ENCODE measurements at places on chromosomes 12 and 14.

DNA sequence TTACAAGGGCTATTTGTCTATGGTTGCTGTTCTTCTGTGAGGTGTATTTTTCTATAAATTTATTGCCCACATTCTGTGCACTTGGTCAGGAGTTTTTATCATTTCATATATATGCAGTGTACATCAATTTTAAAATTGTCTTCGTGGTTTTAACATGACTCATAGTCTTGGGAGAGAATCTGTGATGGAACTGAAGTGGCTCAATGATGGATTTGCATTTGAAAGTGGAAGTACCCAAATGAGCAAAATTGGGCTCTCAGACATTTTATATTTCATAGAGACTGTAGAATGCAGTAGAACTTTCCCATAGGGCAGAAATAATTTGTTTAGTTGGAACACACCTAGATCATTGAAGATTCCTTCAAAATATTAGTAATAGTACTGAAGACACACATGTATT, 1.9 kb upstream of the SCFD1 start:
- DNase-seq: no peak

GRCh38 chr14:32559048-32559447, 229.9 kb downstream of the AKAP6 start:
- DNase-seq: no peak

GRCh38 chr12:3646561-3647241, 106.2 kb downstream of the CRACR2A start:
- DNase-seq: no peak

GRCh38 chr12:94592080-94592479, 58.3 kb downstream of the TMCC3 start:
- no peak for DNase-seq

DNA sequence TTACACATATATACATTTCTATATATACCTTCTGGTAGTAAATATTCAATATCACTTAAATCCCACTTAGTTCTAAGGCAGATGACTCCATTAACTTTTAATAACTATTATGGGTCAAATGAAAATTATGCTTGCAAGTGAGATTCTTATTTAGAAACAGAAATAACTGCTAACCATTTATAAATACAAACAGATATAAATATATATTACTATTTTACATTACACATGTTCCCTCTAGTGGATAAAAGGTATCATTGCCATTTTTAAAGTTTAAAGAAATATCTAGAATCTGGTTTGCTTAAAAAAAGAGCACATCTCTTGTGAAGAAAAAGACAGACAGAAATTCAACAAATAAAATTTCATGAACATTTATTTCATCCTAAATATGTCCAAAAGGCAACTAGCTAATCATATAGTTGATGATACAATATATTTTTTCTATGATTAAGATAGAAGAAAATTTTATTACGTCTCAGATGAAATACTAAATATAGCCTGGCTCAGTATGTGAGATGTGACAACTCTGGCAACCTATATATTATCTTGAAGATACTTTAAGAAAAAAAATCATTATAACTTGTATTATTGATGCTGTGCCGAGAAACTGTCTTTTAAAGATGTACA, 11.7 kb upstream of the RAD51AP1 start:
- no peak for DNase-seq

DNA sequence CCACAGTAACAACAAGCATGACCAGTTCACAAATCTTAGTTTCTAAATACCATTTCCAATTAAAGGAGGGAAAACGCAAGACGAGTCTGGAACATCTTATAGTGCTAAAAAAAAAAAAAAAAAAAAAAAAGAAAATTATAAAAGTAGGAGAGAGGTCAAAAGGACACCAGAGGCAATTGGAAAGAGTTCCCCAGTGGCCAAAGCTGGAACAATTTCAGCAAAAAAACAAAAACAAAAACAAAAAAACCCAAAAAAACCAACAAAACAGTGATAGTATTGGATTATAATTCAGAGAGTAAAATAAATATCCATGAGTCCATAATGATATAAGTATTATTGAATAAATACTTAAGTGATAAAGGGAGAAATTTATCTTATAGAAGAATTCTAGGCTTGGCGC, 10.3 kb upstream of the NAP1L1 start:
- no peak for DNase-seq

DNA sequence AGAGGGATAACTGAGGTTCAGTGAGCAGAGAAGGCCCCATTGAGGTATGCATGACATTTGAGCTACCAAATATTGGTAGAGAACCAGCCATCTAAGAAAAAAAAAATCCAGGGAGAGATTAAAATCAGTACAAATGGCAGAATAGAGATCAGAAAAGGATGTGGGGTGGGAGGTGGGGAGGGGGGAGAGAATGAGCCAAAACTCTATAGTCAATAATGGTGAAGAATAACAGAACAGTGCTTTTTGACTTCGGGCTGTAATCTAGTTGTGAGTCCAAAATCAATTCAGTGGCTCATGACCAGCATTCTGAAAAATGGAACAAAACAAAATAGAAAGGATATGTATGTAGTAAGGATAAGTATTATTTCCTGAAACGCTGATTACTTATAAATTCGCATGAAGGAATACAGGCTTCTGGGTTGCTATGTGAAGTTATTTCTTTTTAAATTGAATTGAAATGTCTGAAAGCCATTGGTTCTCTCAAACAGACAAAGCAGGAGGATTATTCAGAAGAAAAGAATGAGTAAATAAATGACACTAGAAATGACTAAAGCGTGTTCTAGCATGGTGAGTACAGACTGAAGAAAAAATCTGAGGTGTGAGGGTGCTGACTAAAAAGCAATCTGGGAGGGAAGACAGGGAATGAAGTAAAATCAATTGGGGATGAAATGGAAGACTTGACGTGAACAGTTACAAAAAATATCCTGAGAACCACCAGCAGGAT, 72.4 kb downstream of the ATP2B1 start:
- no peak for DNase-seq

DNA sequence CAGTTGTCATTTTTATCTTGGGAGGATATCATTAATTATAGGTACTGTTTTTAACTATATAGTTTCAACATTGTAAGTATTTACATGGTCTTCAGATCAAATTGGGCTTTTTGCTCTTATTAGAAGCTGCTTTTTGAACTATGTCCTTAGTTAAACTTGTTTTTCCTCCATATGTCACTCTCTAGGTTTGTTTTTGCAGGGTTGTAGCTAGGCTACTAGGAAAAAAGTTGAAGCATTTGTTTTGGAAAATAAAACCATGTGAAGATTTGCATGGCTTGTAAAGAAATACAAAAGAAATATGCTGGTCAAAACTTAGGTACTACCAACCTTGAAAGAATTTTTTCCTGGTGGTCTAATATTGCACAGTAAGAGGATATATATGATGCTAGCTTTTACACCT, 3.4 kb downstream of the ARID2 start:
- DNase-seq: no peak

DNA sequence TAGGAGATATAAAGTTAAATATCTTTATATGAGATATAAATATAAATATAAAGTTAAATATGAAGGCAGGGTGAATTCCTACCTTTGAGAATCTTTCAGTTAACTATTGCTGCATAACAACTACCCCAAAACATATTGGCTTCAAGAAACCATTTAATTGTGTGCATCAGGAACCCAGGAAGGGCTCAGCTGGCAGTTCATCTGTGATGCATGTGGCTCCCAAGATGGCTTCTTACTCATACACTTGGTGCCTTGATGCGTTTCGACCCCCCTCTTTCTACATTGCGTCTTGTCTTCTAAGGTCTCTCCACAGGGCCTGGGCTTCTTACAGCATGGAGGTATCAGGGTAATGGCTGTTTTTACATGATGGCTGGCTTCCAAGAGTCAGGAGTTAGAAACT, 253.9 kb upstream of the CRY1 start:
- no peak for DNase-seq

DNA sequence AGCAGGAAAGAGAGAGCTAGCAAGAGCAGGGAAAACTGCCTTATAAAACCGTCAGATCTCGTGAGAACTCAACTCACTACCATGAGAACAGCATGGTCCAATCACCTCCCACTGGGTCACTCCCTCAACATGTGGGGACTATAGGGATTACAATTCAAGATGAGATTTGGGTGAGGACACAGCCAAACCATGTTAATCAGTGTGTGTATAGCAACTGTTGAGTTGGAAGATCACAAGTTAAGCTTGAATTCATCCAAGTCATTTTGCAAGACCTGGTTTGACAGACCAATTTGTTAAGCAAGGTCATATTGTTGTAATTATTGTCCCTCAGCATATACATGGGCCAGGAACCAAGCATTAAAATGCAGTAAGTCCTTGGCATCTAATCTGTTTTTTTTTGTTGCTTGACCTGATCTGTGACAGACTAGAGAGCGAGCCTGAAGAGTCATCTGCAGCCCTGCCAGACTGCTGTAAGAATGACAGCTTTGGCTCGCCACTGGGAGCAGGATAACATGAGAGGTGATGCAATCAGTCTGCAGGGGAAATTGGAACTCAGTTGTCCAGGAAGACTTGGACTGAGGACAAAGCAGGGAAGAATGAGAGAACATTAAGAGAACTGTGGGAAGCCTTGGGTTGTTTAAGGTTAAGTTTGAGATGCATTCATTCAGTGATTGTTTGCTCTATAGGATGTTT, 297.6 kb upstream of the SEL1L start:
- DNase-seq: peak; percentile 74

DNA sequence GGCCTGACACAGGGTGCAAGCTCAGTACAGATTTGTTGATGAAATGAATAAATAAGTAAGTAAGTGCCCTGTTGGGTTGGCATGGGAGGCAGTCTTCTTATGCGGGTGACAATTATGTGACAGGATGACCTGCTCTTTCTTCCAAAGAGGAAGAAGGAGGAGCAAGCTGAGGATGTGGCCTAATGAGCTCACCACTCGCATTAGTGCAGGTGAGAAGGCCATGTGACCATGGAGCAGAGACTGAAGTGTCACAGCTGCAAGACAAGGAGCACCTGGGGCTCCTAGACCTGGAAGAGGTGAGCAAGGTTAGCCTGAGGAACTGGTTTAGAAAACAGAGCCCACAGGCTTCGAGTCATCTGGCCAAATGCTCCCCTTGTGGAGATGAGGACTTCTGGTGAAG, 34.9 kb downstream of the LRTM2 start:
- DNase-seq: no peak

DNA sequence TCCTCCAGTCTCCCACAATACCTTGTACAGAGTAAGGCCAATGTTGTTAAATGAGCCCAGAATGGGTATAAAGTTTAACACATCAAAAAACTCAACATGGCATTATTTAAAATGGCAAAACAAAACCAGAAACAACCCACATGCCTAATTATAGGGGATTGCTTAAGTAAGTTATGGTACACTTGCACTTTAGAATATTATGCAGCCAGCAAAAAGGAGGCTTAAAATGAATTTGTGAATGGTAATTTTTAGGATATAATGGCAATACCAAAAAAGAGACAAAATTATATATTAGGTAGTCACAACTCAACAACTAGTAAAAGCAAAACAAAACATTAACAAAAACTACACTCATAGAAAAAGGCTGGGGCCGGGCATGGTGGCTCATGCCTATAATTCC, 39.7 kb downstream of the SYNE3 start:
- DNase-seq: no peak

- no peak for DNase-seq
Observed at GRCh38 chr14:95396221-95396620, 76.5 kb upstream of the CLMN start.

- DNase-seq: no peak
Observed at GRCh38 chr14:101733211-101733610, 28.3 kb upstream of the PPP2R5C start.

DNA sequence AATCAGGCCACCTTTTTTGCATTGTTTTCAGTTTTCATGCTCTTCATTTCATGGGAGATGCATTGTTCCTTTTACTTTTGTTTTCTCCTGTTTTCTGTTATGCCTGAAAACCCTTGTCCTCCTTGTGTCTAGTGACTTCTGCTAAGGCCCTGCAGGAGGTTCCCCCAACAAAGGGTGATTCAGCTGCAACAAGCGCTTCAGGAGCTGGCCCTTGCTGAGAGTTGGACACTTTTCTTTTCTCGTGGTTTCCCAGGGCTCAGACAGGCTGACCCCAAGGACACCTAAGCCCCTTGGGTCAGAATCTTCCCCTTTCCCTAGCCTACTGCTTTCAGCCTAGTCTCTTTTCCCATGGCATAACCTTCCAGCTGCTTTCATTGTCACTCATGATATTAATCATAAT, 98.9 kb downstream of the PLXNC1 start:
- DNase-seq: no peak

DNA sequence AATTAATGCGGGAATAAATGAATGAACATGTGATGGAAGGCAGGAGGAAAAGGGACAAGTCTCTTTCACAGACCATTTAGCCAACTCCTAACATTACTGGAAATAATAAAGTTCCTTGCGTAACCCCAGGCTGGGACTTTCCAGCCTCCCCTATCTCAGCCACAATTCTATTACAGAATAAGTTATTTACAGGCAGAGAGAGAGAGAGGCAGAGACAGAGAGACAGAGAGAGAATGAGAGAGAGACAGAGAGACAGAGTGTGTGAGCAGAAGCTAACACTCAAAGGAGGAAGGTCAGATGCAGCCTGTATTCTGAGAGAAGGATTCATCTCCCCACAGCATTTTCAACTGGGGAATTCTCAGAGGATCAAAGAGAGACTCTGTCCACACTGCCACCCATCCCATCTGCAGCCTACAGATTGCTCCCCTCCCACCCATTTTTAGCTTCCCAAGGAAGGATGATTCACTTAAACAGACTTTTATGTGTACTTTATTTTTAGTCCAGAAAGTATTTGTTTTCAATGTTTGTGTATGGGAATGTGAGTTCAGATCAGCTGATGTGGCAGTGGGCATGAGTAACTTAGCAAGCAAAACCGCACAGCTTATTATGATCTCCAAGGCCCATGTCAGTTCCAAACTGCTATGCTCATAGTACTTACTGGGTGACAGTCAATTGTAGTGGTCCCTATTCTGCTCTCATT, 165.7 kb downstream of the CAND1 start:
- DNase-seq: no peak

DNA sequence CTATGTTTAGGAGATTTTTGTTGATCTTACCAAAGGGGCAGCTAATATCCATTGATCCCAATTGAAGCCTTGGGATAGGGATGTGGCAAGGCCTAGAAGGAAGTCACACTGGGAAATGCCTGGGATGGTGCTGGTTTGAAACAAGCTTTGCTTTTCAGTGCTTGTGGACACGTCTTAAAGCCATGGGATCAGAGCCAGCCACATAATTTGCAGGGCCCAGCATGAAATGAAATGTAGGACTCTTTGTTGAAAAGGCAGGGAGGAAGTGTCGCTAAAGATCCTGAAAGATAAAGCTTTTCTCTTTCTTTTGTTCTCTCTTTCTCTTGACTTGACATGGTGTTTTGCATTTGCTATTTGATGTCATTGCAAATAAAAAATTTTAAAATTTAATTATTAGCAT, 5.0 kb downstream of the TTC9 start:
- no peak for DNase-seq
